EH (cell line): ENCODE measurements at places on chromosomes 2 and 18.

- no peak for DNase-seq
Observed at GRCh38 chr2:205802065-205802464, 119.8 kb downstream of the NRP2 start.

DNA sequence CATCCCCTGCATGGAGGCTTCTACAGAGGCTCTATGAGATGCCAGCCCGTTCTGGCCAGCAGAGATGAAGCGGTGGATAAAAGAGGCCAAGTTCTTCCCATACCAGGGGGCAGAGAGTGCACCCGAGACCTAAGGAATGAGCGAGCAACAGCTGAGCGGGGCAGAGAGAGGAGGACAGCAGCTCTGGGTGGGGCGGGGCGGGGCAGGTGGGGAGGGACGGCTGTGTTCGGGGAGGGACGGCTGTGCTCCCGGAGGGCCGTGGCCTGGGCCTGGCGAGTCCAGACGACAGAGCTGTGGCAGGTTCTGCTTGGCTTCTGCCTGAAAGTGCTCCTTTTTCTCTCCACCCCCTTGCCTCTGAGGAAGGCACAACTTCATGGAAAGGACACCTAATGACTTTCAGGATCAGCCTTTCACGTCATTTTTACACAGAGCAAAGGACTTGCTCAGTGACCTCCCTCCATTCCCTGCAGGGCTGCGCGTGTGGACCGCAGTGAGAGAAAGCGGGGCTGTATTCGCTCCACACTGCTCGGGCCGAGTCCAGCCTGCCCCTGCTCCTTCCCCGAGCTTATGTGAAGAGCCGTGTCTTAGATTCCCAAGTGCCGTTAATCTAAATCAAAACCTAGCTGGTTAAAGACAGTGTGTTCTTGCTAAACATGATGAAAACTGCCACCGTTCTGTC lies 232.9 kb downstream of the HDAC4 start:
- no peak for DNase-seq

- DNase-seq: no peak
Observed at GRCh38 chr2:196162586-196163175, 8.7 kb downstream of the STK17B start.

GRCh38 chr2:65264821-65265670 lies 37.4 kb downstream of the ACTR2 start:
- peak; percentile 82 for DNase-seq

GRCh38 chr18:48127606-48128005 lies 197.1 kb upstream of the SMAD2 start:
- DNase-seq: no peak

DNA sequence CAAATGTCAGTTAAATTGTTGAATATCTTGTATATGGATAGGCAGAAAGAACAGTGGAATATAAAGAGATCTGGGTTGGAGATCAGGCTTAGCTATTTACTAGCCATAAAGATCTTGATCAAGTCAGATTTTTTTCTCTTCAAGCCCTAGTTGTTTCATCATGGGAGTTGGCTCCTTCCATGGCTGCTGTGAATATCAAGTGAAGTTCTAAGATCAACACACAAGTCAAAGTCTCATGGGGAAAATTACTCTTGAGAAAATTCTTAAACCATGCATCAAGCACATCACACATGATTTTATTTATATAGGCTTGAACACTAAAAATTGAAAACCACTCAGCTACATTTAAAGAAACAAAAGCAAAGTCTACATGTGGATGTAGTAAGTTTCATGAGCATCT lies 79.8 kb downstream of the C1D start:
- DNase-seq: peak; percentile 71
